ENCODE measurements at places on chromosomes 6 and 20. TPM values are rescaled to one million over a fixed set of nuclear protein-coding genes. Genes with fewer than 3 reads are reported as not detected.

DNA sequence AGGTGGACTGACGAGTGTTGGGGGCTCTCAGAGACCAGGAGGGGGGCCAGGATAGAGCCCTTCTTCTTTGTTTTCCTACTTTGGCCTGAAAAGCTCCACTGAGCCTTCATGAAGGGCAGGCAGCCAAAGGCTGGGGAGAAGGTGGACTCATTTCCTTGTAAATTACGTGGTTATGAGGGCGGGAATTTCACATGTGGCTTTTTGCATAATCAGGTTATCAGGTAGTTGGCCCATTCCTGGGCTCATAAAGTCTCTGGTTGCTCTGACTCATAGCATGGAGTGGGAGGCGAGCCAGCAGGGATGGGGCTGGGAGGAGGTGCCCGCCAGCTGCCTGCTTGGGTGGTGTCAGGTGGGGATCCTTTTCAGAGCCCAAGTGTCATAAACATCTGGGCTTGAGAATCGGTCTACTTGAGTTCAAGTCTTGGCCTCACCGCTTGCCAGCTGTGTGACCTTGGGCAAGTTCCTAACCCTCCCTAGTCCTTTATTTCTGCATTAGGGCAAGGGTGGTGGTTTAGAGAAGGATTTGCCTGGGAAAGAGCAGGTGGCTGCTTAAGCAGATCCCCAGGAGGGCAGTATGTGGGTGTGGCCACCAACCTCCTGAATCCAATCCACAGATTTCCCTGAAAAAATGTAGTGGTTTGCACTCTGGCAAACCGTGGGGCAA lies 26.5 kb upstream of the RNF24 start:
- H3K27me3 ChIP-seq, result no peaks in the 10 kb centered on the region
- no peak overlapping the region for H3K4me3 ChIP-seq
- no peaks in the 10 kb centered on the region for H3K36me3 ChIP-seq
- peak; percentile 96 for DNase-seq
- peaks cover 6% of the 10 kb centered on the region for H3K4me1 ChIP-seq
- no peak overlapping the region for H3K27ac ChIP-seq

DNA sequence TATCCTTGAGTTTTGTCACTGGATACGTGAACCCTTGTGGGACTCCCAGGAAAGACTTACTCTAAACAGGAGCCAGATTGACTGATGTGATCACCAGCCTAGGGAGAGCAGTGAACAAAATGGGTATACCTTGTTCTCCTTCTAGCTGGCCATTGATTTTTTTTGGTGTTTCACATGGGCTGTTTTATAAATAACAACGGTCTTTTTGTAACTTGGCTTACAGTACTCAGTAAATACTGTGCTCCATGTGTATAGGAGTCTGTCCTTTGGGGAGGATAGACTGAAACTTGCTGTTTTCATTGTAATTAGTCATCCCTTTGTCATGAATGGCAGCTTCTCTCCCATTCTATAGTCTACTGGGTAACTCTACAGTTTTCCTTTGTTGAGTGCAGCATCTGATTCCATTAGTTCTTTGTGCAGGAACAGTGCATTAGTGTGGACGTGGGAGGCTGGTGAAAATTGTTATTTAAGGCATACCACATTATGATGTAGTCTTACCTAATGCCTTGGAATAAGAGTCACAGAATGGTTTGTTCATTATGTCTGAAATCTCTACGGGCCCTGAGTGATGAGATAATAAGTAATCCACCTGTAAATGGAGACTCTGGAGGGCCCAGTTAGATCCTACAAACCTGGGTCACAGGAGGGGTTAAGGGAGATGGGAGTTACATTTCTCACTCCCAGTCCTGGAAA lies 89.5 kb downstream of the TIAM2 start:
- no peak for DNase-seq
- H3K27me3 ChIP-seq, result no peaks in the 10 kb centered on the region
- no peaks in the 10 kb centered on the region for H3K4me1 ChIP-seq
- H3K36me3 ChIP-seq, result no peaks in the 10 kb centered on the region
- no peak overlapping the region for H3K4me3 ChIP-seq

GRCh38 chr6:40907198-40907701 lies 131.8 kb downstream of the UNC5CL start:
- no peaks in the 10 kb centered on the region for H3K27me3 ChIP-seq
- no peak overlapping the region for H3K27ac ChIP-seq
- H3K36me3 ChIP-seq, result no peaks in the 10 kb centered on the region
- DNase-seq, result peak; percentile 25
- H3K4me3 ChIP-seq, result no peak overlapping the region
- peaks cover under 1% of the 10 kb centered on the region for H3K4me1 ChIP-seq

- H3K4me1 ChIP-seq, result no peaks in the 10 kb centered on the region
- no peak overlapping the region for H3K27ac ChIP-seq
- no peak overlapping the region for H3K4me3 ChIP-seq
- H3K27me3 ChIP-seq, result peaks cover 3% of the 10 kb centered on the region
- DNase-seq, result no peak
- H3K36me3 ChIP-seq, result no peaks in the 10 kb centered on the region
These were observed 5.3 kb upstream of the PCK1 start for GRCh38 chr20:57555457-57556184.

TRIM31 gene
- 51.2 TPM for total RNA-seq

EYA2 gene
- total RNA-seq, result 8.9 TPM

GPR6 gene
- not detected for total RNA-seq

All from colonic mucosa (tissue), 4 donors.